ENCODE measurements at places on chromosomes 3 and 15.

DNA sequence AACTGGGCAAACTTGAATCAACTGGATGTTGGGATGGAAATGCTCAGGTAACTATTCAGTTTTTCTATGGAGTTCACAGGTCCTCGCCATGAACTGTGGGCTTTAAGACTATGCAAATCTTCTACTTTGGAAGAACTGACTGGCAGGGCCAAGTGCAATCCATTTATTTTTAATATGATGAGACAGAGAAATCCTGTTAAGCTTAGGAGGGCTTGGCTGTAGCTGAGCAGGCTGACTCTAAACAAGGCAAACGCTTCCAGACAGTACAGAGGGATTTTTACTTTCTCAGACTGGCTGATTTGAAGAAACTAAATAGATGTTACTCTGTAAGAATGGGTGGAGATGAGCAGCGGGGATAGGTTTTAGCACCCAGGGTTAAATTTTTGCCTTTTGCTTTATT, 194.2 kb upstream of the ICE2 start:
- DNase-seq: no peak

GRCh38 chr3:136994772-136995516, 37.2 kb downstream of the IL20RB start:
- DNase-seq: no peak

- DNase-seq: no peak
Measured at GRCh38 chr3:128679338-128679737, 28.7 kb upstream of the RPN1 start.

DNA sequence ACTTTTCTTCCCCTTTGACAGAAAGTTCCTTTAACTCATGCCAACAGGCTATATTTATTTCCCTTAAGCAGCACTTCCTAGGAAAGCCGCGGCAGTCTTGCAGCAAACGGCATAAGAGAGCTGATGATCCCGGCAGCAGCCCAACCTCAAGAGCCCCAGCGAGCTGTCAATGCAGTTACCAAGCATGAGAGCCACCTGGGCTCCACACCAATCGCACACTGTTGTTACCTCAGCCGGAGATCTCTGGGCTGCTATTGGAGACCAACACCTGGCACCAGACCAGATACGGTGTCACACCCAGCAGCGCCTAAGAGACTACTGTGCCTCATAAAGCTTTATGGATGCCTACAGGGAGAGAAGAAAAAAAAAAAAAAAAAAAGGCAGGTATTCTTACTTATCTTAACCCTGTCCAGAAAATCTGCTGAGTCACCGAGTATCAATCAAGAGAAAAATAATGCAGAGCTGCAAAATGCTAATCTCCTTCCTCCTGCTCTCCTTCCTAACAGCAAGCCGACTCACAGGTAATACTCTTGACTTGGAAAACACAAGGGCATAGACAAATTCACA, 11.7 kb downstream of the ABCC5 start:
- DNase-seq: peak; percentile 94

DNA sequence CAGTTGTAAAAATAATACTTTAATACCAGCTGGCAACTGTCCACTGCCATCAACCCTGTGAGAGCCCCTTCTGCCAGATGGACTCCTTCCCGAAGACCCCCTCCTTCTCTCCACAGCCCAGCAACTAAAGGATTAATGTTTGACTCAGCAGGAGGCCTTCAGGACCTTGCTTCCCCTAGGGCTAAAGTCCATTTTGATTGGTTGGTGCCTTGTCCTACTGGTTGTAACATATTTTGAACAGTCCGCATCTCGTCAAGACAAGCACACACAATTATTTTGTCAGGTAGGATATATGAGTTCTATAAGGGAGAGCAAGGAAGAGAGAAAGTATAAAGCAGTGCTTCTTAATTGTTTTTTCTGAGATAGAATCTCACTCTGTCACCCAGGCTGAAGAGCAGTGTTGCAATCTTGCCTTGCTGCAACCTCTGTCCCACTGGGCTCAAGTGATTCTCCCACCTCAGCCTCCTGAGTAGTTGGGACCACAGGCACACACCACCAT, 18.6 kb downstream of the ACOX2 start:
- no peak for DNase-seq

DNA sequence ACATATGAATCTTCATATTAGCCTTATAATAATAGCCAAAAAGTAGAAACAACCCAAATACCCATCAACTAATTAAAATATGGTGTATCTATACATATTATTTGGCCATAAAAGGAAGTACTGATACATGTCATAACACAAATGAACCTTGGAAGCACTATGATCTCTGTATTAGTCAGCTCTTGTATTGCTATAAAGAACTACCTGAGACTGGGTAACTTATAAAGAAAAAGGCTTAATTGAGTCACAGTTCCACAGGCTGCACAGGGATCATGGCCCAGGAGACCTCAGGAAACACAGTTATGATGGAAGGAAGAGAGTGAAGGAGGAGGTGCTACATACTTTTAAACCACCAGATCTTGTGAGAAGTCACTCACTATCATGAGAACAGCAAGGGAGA, 16.0 kb upstream of the CCR2 start:
- DNase-seq: no peak

- DNase-seq: no peak
Measured at GRCh38 chr3:23941440-23941839, 3.6 kb upstream of the NR1D2 start.

DNA sequence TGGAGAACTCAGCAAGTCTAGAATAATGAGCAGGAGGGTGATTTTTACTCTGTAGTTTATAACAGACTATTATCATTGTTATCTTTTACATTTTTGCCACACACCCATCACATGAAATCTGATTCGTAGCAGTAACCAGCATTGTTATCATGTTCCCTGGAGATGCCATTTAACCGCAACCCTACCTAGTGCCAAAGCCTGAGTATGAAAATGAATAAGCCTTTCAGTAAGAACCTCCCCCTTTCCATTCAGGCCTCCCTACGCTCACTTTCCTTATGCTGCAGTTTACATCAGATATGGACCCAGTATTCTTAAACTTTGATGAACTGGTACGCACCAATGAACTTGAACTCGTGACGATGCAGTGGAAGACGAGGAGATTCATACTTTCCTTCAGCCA, 158.7 kb upstream of the SPRED1 start:
- DNase-seq: no peak

- DNase-seq: no peak
Measured at GRCh38 chr15:37143351-37143750, 43.0 kb upstream of the MEIS2 start.

DNA sequence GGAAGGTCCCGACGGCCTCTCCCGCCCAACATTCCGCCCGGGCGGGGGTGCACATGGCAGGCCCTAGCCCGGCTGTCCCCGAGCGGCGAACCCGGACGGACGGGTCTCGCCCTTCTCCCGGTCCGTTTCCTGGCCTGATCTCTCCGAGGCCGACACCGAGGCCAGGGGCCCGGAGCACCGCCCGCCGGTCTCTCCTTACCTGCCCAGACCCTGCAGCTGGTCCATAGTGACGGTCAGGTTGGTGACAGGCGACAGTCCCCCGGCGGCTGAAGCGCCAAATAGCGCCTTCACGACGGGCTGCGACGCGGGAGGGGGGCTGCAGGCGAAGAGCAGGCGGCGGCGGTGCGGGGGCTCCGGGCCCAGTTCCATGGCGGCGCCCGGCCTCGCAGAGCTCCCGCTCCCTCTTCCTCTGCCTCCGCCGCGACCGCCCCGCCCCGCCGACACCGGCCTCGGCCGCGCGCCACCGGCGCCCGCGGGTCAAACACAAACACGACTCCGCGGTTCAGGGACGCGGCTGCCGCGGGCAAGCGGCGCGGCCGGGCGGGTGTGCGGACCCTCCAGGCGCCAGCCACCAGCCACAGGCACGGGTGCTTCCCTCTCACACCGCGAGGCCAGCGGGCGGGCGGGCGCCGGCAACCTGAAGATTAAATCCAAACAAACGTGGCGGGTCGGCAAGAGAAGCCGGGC, 495 bp downstream of the CDC25A start:
- DNase-seq: no peak

DNA sequence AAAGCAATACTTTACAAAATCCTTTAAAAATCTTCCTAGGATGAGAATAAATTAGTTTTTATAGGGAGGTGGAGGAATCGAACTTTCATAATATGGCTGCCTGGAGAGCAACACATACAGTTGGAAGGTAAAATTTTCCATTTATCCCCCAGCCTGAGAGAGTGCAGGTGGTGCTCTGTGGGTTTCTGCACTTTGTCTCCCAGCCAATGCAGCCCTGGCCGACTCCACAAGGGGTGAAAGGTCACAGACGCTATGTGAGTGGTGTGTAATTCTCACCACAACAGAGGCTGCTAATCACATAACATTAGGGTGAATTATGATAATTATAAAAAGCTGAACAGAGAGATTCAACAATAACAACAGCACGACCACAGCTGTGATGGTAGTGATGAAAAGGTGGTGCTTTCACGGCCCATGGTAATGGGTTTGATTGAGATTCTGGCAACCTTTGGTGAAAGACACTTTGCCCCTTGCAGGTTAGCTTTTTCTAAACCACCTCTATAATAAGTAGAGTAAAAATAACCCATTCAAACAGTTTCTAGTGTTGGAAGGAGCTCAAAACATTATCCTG, 30.1 kb upstream of the NANOGP8 start:
- DNase-seq: no peak

GRCh38 chr15:63870487-63871209, 36.9 kb upstream of the HERC1 start:
- peak; percentile 67 for DNase-seq

DNA sequence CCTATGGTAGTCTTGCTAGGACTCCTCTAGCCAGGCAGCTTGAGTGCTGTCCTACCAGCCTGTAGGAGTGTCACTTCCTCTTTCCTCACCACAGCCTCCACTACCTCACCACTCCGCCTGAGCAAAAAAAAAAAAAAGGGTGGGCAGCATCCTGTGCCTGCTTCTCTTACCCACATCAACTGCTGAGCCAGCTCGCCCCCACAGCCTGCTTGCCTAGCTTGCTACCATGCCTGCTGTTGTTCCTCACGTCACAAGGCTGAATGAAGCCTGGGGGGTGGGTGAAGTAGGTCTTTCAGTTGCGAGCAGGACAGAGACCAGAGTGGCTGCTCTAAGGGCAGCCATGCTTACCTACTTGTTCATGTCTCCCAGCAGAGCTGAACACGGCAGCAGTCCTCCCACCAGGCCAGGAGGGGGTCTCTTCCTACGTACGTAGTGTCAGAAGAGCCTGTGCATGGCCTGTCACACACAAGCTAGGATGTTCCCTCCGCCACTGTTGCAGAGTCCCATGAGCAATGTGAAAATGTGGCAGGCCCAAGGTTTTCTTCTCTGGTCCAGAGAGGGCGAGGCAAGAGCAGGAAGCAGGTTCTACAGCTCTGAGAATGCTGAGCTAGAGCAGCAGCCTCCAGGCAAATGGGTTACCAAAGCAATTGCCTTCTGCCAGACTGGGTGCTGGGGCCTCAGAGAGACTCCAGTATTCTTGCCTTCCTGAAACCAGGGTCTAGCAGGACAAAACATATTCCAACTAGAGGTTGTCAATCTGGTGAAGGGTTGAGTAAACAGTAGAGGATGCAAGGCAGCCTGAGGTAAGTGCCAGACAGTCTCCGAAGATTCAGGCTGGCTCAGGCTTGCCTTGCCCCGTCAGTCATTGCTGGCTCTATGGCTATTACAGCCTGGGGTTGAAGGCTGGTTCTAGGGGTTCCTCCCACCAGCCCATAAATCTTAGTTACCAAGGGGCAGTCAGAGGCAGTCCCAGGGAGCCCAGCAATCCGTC, 8.1 kb downstream of the PPM1M start:
- no peak for DNase-seq

DNA sequence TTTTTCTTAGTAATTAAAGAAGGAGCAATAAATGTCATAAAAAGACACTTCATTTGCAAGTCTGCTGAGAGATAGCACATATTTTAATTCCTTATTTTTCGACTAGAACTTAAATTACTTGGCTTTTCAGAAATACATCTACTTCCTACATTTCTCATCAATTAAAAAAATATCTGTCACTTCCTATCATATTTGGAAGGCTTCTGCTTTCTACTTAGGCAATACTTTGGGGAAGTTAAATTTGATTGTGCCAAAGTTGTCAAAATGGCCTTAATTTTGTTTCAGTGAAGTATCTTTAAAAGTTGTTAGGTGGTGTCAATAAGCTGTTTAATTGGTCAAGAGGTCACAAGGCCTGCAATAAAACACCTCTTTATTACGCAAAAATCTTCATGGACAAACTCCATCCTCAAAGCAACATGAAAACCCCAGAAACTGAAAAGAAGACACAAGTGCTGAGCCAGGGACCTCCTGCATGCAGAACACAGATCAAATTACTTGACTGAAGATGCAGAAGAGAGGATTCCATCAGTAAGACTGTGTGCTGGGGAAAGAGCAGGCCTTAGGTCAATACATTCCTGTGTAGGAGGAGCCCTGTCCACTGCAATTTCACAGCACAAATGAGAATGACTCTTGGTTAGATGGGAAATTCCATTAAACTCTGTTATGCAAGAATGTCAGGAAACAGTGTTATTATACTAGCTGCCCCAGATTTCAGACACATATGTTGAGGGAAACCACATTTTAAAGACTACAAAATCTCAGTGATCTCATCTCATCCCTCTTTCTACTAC, 48.0 kb upstream of the FSTL1 start:
- DNase-seq: peak; percentile 46

DNA sequence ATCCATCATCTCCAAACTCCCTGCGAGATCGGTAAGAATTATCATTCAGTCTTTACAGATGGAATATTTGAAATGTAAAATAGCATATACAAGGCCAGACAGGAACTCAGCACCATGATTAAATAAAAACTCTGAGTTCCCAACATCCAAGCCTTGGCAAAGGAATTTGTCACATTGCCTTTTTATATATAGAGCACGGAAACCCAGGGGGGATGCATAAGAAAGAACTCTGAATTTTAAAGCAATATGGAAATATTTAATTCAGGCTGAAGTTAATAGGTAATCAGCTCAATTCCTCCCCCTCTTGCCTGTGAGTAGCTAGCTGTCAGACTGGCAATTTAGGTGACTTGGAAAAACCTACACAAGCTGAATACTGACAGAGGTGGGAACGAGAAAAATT, 217.9 kb upstream of the KCNMB2 start:
- no peak for DNase-seq

DNA sequence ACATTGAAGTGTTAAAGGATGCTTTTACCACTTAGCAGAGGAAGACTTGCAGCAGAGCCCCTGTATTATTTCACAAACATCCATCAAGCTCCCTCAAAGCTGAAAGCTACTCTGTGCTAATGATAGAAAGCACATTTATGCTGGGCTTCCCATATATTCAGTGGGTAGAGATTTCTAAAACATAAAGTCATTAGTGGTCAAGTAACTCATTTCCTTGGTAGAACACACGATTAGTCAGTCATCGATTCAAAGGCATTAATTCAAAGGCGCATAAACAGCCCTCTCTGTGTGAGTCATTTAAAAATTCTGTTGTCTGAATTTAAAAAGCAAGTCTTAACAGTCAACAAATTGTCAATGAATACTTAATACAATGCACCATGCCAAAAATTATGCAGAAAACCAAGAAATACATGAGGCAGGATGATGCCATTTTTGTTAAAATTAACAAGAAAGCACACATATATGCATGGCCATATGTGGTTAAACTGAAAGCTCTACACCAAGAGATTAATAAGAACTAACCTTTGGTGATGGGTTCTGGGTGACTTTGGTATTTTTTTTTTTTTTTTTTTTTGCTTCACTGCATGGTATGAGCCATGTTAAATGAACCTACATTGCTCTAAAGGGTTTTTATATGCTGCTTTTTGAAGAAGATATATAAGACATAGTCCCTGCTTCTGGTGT, 61.7 kb downstream of the LDHAL6B start:
- DNase-seq: no peak

GRCh38 chr3:94513600-94513999, 450.7 kb downstream of the NSUN3 start:
- DNase-seq: no peak
